ENCODE measurements at places on chromosomes 12 and 14.

DNA sequence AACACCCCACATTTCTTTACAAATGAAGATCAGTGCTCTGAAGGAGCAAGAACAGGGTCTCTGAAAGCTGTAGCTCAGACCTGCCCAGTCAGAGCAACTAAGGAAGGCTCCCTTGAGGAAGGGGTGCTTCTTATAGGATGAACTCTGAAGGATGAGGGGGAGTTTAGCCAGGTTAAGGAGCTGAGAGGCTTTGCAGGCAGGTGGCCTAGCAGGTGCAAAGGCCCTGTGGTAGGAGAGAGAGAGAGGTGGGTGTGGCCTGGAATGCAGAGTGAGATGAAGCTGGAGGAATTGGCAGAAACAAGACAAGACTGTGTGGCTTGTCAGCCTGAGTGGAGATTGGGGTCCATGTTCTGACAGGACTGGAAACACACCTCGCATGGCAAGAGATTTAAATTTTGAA is 20.5 kb upstream of the FAM222A start:
- no peaks in the 10 kb centered on the region for H3K27me3 ChIP-seq
- no peak overlapping the region for H3K4me3 ChIP-seq
- no peaks in the 10 kb centered on the region for H3K36me3 ChIP-seq
- H3K27ac ChIP-seq = no peak overlapping the region

DNA sequence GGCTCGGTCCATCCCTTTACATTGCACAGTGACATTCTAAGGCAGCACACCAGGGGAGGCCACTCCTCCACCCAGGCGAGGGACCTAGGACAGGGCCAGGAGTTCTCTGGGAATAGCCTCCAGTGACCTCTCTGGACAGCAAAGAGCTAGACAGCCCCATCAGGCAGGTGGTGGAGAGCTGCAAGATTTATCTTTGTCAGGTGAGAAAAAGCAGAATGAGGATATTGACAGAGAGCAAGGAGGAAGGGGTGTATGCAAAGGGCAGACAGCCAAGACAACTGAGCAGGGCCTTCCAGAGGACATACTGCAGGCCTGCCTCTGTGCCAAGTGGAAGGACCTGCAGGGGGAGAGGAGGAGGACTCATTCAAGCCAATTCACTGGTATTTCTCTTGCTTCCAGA is 112.4 kb upstream of the MAX start:
- no peaks in the 10 kb centered on the region for H3K36me3 ChIP-seq
- H3K27ac ChIP-seq = no peak overlapping the region
- H3K4me3 ChIP-seq = no peak overlapping the region
- no peaks in the 10 kb centered on the region for H3K27me3 ChIP-seq
- DNase-seq = peak; percentile 68

DNA sequence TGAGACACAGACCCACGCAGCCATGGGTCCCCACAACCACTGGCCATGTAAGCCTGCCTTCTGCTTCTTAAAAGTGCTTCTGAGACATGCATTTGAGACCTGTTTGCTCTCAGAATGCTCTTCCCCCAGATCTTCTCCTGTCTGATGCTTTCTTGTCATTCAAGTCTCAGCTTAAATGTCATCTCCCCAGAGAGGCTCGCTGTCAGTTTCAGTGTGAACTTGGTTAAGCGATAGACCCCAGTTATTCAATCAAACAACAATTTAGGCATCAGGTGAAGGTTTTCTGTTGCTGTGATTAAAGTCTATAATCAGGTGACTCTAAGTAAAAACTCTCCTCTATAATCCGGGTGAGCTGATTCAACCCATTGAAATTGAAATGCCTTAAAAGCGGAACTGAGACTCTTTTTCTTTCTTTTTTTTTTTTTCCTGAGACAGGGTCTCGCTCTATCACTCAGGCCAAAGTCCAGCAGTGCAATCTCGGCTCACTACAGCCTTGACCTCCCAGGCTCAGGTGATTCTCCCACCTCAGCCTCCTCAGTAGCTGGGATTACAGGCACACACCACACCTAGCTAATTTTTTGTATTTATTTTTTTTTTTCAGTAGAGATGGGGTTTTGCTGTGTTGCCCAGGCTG is 123.4 kb downstream of the KSR2 start:
- no peaks in the 10 kb centered on the region for H3K36me3 ChIP-seq
- no peak for DNase-seq
- no peak overlapping the region for H3K27ac ChIP-seq
- no peaks in the 10 kb centered on the region for H3K27me3 ChIP-seq
- no peak overlapping the region for H3K4me3 ChIP-seq

DNA sequence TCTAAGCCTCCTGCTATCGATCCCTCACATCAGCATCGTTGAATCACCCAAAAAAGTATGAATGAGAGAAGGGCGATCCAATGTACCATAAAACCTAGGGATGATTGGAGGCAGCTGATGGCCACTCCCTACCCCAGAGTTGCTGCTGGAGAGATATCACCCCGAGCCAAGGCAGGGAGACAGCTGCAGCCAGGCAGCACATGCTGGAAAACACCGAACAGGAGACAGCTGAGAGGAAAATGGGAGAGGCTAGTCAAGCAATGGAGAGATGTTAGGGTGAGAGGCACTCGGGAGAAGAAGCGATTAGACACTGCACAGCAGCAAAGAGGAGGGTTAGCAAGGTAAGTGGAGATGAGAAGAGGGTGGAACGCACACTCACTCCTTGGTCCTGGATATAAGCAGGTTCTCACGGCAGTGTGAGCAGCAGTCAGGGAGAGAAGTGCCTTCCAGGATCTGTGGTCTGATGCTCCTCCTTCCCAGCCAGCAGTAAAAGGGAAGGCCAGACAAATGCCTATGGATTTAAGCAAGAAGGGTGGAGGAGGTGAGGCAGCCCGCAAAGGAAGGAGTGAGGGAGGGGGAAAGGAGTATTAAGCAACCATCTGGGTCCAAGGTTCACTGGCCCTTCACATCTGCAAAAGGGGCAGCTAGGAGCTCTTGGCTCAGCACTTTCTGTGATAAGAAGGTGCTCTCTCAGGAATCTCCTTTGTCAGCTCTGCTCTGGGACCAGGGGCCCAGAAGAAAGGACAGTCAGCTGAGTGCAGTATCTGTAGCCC is at the start of gene SLC7A7:
TSS of gene SLC7A7 (minus strand) at position 495 of the 773 bp plus-strand sequence. CDS start 2,037 bp downstream, outside the sequence.
- peak within 1 kb of the TSS; percentile 14 for H3K4me3 ChIP-seq
- peak; percentile 47 for DNase-seq
- peak within 1 kb of the TSS; percentile 63 for H3K27ac ChIP-seq
- no peaks in the 10 kb centered on the region for H3K36me3 ChIP-seq
- no peaks in the 10 kb centered on the region for H3K27me3 ChIP-seq

DNA sequence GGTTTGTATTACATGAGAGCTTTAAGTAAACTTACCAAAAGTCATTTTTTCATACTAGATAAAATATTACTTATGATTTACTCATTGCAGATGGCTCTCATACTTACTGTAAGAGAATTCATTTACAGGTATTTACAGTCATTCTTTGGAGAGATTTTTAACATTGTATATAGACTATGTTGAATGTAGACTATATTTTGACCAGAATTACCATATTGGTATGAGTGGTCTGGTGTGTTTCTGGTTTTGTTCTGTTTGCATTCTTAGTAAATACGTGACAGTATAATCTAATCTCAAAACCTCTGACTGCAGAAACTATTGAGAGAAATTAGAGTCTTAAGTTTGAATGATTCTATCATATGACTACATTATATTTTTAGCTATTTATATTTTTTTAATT is 91.1 kb downstream of the USP15 start:
- no peak overlapping the region for H3K27ac ChIP-seq
- H3K4me1 ChIP-seq = no peaks in the 10 kb centered on the region
- no peak for DNase-seq
- H3K36me3 ChIP-seq = no peaks in the 10 kb centered on the region
- no peak overlapping the region for H3K4me3 ChIP-seq

Measured in colonic mucosa (tissue), 4 donors.